Stimulated activated CD4-positive, alpha-beta T cell treated with anti-CD3 and anti-CD28 coated beads, Interleukin-1b, Interleukin-23, amount 100 ng/mL, for 4 hours (primary cell): ENCODE measurements at places on chromosomes 16 and 17.
A peak's percentile ranks its signal among the peaks of the same experiment; 100 is the strongest.

DNA sequence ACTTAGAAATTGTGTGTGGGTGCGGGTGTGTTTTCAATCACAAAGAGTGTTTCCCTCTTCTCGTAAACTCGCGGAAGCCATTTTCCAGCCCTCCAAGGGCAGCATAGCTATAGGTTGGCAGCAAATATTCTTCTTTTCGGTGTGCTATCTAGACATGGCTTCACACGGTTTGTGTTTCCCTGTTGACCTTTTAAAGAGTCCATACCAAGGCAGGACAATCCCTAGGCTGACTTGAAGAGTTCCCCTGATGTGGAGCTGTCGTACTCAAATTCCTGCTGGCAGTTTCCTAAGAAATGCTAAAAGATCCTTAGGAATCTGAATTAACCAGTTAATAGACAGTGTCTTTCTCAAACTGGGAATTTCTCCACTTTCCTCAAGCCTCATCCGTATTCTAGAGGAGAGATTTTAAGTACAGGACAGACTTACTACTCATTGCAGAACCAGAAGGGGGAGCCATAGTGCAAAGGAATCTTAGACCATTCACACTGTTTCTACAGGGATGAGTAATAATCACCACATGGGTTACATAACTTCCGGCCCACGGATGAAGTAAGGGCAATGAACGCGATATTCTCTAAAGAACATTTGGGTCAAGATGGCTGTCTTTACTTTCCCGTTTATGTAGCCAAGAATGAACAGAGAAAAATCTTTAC lies 288.6 kb upstream of the ELAC2 start:
- no peak for DNase-seq

- no peak for DNase-seq
Observed at GRCh38 chr17:13635951-13636350, 34.2 kb upstream of the HS3ST3A1 start.

DNA sequence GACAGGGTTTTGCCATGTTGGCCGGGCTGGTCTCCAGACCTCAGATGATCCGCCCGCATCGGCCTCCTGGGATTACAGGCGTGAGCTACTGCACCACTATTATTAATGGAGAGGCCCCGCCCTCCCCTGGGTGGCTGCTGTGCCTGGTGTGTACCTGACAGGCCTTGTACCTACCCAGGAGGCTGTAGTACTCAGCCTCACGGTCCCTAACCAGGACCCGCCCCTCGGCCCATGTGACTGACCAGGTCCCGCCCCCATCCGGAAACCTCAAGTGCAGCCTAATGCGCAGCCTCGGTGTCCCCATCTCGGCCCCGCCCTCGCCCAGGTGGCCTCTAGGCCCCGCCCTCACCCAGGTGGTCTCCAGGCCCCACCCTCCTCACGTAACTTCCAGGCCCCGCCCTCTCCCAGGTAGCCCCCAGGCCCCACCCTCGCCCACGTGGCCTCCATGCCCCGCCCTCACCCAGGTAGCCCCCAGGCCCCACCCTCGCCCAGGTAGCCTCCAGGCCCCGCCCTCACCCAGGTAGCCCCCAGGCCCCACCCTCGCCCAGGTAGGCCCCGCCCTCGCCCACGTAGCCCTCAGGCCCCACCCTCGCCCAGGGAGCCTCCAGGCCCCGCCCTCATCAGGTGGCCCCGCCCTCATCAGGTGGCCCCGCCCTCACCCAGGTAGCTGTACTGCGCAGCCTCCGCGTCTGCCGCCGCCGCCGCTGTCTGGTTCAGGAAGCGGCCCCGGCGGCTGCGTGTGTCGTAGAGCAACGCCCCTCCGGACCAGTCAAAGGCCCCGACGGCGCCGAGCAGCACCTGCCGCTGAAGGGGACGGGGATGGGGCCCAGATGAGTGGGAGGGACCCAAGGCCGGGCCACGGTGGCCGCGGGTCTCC lies 31.0 kb downstream of the HASPIN start:
- DNase-seq = peak; percentile 58

DNA sequence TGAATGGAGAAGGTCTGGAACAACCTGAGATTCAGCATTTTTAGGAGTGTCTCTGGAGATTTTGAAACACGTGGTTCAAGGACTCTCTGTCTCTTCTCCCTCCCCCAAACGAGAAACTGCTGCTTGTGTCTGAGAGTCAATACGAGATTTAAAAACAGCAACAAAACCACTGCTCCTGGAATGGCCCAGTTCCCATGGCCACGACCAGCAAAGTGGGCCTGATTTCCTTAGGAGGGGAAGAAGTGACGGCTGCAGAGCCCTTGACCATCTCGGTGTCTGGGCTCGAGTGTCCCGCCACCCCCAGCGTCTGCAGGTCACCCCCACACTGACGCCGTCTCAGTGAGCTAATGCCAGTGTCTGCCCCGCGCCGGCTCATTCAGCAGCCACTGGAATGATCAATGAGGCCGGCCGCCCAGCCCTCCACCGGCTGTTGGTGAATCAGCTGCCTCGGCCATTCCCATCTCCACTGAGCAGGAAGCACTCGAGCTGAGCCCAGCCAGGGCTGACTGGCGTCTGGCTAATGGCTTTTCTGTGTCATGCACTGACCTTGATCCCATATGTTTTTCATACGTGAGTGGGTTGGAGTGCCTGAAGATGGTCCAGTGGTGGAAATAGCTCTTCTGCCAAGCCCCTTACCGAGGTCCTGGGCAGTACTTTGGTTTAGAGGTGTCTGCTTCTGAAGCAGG lies 151.8 kb downstream of the PITPNC1 start:
- DNase-seq = no peak

DNA sequence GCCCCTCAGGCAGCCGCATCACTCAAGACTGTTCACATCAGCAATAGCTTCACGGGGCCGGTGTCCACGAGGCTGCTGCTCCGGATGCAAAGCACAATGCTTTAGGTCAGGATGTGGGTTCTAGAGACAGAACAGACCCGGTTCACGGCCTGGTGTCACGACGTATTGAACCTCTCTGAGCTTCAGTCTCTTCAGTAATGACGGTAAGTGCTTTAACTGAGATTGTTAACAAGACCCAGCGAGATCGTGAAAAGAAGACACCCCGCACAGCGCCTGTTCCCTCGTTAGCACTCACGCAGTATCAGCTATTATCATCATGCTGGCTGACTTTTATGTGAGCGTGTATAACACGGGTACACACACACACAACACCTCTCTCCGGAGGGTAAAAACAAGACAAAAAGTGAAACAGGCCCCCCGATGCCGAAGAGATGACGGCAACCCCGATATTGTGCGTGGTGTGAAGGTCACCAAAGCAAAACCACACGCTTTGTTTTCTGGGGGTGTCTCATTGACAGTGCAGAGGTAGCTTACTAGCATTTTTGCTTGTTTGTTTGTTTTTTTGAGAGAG lies 21.4 kb upstream of the ABR start:
- no peak for DNase-seq

DNA sequence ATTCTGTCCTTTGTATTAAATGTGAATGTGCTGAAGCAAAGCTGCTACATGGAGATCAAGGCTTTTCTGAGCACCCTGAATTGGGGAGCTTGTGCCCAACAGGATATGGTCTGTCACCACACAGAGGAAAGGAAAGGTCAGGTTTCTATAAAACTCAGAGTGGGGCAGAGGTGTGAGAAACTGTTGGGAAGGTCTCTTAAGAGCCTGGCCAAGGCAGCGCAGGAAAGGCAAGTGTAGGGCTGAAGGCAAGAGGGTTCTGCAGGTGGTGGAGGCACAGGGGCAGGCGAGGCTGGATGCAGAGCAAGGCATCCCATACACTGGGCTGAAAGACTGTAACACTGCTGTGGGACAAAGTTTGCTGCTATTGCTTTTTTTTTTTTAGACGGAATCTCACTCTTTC lies 8.1 kb downstream of the COX6A2 start:
- no peak for DNase-seq

DNA sequence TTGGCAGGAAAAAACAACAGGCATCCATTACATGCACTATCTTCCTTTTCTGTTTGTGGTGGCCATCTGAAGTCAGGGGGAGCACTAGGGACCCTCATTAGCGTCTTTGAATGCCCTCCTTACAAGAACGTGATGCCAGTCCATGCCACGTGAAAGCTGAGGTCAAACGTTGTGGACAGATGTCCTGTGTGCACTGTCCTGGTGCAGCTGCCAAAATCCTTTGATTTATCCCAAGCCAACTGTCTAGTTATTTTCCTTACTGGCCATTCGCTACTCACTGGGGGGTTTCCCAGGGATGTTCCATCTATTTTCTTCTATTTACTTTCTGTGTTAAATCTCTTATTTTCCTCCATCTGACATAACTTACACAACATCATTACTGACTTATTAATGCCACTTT lies 135.7 kb downstream of the ABCA8 start:
- no peak for DNase-seq

DNA sequence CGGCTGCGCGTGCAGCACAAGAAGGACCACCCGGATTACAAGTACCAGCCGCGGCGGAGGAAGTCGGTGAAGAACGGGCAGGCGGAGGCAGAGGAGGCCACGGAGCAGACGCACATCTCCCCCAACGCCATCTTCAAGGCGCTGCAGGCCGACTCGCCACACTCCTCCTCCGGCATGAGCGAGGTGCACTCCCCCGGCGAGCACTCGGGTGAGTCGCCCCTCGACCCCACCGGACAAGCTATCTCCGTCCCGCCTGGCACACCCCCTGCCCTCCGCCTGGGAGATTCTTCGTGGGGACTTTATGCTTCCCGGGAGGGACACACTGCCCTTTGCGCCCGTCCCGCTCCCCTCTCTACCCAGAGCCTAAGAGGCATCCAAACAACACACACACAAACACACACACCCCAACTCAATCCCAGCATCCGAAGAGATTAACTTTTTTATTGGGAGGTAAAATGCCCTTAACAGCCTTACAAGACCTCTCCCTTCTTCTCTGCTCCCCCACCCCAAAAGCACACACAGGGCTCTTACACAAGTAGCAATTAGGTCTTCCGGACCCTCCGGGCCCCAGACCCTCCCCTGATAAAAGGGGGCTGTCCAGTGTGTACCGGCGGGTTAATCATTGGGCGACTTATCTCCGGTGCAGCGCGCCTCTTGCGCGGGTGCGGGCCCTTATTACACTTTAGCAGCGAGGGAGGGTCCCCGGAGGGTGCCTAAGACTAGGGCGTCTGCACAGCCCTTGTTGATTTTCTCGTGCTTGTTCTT lies 2.1 kb downstream of the SOX9 start:
- DNase-seq = no peak

- DNase-seq = no peak
Observed at GRCh38 chr16:75218256-75219076, at the start of gene CTRB1. CTRB1 (plus strand) TSS chr16:75218988; CDS start chr16:75219008, 20 bp downstream.

DNA sequence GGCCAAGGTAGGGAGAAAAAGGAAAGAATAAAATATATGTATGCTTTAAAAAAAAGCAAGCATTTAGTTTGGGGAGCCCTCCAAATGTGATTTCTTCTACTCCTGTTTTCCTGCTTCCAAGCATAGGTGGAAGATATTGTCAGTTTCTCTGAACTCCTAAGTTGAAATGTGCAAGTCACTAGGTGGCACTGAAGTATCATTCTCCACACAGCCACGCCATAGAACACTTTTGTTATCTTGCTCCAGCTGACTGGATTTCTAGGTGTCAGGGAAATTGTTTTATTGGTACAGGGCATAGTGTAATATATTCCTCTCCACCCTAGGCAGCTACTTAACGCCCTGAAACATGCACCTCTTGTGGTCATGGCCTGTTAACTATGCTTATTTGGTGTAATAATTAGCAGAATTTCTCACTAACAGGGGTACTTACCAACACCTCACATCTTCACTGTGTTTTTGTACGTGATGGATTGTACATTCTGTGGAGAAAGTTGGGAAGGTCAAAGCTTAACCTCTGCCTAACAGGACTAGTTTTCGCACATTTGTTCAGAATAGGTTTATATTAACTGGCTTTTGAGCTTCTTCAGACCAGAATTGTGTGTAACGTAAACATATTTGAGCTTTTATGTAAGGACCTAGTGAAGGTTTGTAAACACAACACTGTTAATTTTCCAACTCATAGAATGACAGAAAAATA lies 69.3 kb downstream of the FTO start:
- no peak for DNase-seq

- no peak for DNase-seq
Observed at GRCh38 chr16:84640145-84640544, 8.2 kb upstream of the KLHL36 start.

GRCh38 chr16:88385831-88386815 lies 3.4 kb downstream of the ZNF469 start:
- no peak for DNase-seq

DNA sequence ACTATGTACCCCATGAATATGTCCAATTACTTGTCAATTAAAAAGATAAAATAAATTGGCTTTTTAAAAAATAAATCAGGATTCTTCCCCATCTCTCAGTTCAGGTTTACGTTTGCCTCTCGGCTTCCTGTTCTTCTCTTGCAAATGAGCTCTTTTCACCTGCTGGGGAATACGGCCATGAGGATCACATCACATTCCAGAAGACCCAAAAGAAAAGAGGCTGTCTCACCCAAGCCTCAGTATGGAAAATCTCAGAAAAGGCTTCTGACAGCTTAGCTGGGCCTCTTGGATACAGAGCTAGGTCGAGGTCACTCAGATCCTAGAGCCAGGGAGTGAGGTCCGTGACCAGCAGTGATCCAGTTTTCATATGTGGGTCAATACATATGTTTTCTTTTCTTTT lies 171.2 kb upstream of the SDK2 start:
- no peak for DNase-seq

DNA sequence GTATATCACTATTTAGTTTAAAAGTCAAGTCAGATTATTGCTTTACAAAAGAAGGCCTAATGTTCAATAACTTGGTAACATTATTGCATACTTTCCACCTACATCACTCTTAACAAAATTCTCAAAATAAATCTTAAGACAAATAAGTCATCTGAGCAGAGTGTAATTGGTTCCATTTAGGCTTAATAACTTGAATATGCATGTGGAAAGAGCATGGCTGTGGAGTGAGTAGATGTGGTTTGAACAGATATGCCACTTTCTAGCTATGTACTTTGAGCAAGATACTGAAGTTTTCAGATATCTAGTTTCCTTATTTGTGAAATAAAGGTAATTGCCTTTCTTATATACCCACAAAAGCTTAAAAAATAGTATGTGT lies 6.7 kb upstream of the EVI2A start:
- DNase-seq = no peak
